Kidney (tissue), 22 donors: ENCODE measurements at places on chromosomes 7 and 10.

DNA sequence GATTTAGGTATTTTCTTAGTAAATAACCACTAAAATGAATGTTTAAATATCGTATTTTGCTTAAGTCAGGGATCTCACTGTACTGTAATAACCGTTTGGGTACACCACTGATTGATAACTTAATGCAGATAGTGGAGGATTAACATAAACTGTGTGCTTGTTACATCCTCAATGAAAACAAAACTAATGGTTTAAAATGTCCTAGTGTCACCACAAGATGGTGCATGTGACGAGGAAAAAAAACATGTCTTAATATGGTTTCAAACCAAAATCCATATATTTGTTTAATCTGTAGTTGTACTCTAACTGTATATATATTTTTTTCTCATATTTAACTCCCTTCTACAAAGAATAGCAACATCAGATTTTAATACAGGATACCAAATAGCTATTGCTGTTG, 19.2 kb downstream of the ARMC10 start:
- no peaks in the 10 kb centered on the region for H3K27me3 ChIP-seq
- peaks cover 2% of the 10 kb centered on the region for H3K36me3 ChIP-seq
- H3K4me3 ChIP-seq, result no peak overlapping the region
- H3K27ac ChIP-seq, result no peak overlapping the region
- H3K4me1 ChIP-seq, result no peaks in the 10 kb centered on the region

DNA sequence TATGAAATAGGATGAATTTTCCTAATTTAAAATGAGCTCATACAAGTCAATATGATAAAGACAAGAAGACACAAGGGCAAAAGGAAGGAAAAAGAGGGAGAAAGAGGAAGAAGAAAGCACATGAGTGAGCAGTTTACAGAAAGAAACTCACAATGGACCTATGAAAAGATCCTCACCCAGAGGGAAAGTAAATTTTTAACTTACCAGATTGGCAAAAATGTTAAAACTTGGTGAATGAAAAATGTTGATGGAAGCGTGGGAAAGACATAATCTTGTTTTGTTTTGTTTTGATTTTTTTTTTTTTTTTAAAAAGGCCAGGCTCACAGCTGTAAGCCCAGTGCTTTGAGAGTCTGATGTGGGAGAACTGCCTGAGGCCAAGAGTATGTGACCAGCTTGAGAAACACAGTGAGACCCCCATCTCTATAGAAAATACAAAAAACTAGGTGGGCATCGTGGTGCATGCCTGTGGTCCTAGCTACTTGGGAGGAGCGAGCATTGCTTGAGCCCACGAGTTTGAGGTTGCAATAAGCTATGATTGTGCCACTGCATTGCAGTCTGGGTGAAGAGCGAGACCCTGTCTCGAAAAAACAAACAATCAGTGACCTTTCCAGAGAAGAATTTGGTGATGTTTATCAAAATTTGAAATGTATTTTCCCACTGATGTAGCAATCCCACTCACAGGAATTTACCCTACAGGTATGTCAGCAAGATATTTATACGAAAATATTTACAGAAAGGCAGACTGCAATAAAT, 152.9 kb upstream of the ASAH2 start:
- DNase-seq, result no peak
- H3K4me3 ChIP-seq, result no peak overlapping the region
- H3K27me3 ChIP-seq, result no peaks in the 10 kb centered on the region

DNA sequence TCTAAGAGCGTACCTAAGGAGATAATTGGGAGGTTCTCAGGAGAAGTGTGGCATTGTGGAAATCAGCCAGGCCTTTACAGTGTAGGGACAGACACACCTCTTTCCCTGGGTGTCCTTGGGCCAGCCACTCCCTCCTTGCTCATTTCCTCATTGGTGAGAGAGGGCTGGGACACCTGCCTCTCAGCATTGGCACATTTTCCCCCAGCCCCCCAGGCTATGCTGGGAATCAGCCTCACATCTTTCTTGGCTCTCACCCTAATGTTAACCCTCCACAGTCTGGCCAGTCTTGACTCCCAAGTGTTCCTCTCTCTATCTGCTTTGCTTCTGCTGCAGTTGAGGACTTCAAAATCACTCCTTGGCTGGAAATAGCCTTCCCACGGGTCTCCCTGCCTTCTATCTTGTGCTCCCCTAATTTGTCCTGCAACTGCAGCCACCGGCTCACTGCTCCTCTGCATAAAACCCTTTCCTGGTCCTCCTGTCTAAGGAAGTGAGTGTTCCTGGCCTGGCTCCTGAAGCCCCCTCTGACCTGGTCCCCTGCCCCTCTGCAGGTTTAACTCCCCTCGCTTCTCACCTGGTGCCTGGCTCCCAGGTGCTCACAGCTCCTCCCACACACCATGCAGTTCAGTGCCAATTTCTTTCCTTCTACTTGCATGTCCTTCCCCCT, 15.8 kb downstream of the TBXAS1 start:
- H3K4me1 ChIP-seq, result no peaks in the 10 kb centered on the region
- no peak for DNase-seq
- no peaks in the 10 kb centered on the region for H3K36me3 ChIP-seq

GRCh38 chr7:146864644-146865043, 748.0 kb downstream of the CNTNAP2 start:
- no peaks in the 10 kb centered on the region for H3K36me3 ChIP-seq
- H3K4me1 ChIP-seq, result no peaks in the 10 kb centered on the region
- no peak overlapping the region for H3K27ac ChIP-seq
- H3K4me3 ChIP-seq, result no peak overlapping the region
- DNase-seq, result no peak

DNA sequence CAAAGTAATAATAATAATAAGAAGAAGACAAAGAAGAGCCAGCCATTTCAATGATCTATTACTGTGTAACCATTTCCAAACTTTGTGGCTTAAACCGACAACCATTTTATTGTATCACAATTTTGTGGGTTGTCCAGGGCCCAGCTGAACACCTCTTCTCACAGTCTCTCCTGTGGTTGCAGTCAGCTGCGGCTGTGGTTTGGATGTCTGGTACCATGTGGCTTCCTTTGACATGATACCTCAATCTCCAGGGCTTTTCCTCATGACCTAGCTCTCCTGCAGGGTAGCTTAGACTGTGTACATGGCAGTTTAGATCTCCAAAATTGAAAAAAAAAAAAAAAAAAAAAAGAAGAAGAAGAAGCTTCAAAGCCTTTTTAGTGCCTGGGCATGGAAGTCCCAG, 72.6 kb upstream of the NFKB2 start:
- no peaks in the 10 kb centered on the region for H3K36me3 ChIP-seq
- DNase-seq, result no peak
- no peak overlapping the region for H3K4me3 ChIP-seq
- peaks cover 3% of the 10 kb centered on the region for H3K4me1 ChIP-seq
- no peaks in the 10 kb centered on the region for H3K27me3 ChIP-seq
- no peak overlapping the region for H3K27ac ChIP-seq

GRCh38 chr7:69677054-69677852, 79.0 kb downstream of the AUTS2 start:
- H3K4me3 ChIP-seq, result no peak overlapping the region
- DNase-seq, result no peak
- no peaks in the 10 kb centered on the region for H3K36me3 ChIP-seq
- H3K4me1 ChIP-seq, result peaks cover 10% of the 10 kb centered on the region
- no peak overlapping the region for H3K27ac ChIP-seq
- no peaks in the 10 kb centered on the region for H3K27me3 ChIP-seq

DNA sequence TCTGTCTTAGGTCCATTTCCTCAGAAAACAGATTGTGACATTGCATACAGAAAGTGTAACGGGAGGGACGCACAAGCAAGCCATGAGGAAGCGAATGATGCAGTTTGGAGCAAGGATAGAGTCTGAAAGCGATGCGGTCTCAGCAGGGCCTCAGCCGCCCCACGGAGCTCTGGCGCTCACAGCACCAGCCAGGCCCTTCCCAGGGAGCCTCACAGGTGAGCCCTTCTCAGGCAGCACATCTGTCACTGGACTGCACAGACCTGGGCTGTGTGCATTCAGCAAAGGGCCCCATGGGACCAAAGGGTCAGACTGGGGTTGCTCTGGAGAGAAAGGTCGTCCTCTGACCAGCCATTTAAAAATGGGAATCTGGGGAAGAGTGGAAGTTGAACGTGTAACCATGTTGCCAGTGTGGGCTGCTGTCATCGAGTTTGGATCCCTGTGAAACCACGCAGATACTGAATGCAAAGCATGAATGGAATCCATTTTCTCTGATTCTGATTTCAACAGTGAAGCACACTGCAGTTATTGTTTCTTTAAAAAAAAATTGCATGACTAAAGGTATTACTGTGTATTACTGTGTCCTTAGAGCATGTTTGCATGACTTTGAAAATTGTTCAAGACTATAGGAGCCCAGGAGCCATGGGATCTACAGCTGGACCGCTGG, 350.0 kb upstream of the AKR1E2 start:
- no peak for DNase-seq
- H3K4me1 ChIP-seq, result no peaks in the 10 kb centered on the region
- H3K36me3 ChIP-seq, result no peaks in the 10 kb centered on the region
- H3K4me3 ChIP-seq, result no peak overlapping the region

- H3K4me3 ChIP-seq, result no peak overlapping the region
- H3K27ac ChIP-seq, result no peak overlapping the region
- H3K4me1 ChIP-seq, result no peaks in the 10 kb centered on the region
- no peaks in the 10 kb centered on the region for H3K36me3 ChIP-seq
- H3K27me3 ChIP-seq, result no peaks in the 10 kb centered on the region
Measured at GRCh38 chr10:86254081-86254480, 112.5 kb downstream of the GRID1 start.

DNA sequence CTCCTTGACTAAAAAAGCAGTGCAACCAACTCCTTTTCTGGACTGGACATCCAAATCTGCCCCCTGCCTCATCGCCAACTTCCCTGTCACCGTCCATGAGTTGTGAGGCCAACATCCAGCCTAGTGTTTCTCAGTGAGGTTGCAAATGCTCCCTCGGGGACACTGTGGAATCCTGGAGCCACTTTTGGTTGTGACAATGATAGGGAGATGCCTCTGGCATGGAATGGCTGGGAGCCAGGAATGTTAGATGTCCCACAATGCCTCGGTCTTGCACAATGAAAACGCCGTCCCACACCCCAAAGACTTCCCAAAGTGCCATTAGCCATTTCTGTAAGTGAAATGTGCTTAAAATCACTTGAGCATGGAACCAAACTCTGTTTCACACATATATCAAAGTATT, 105.2 kb downstream of the OSBPL3 start:
- no peaks in the 10 kb centered on the region for H3K4me1 ChIP-seq
- no peaks in the 10 kb centered on the region for H3K36me3 ChIP-seq
- H3K4me3 ChIP-seq, result no peak overlapping the region
- DNase-seq, result no peak
- no peaks in the 10 kb centered on the region for H3K27me3 ChIP-seq

GRCh38 chr7:70182521-70182920, 584.2 kb downstream of the AUTS2 start:
- H3K27me3 ChIP-seq, result no peaks in the 10 kb centered on the region
- DNase-seq, result no peak
- H3K27ac ChIP-seq, result no peak overlapping the region
- H3K36me3 ChIP-seq, result no peaks in the 10 kb centered on the region
- no peak overlapping the region for H3K4me3 ChIP-seq

- no peak overlapping the region for H3K27ac ChIP-seq
- no peaks in the 10 kb centered on the region for H3K36me3 ChIP-seq
- DNase-seq, result peak; percentile 30
- no peaks in the 10 kb centered on the region for H3K4me1 ChIP-seq
Measured at GRCh38 chr10:96025566-96025965, 17.8 kb upstream of the CCNJ start.

DNA sequence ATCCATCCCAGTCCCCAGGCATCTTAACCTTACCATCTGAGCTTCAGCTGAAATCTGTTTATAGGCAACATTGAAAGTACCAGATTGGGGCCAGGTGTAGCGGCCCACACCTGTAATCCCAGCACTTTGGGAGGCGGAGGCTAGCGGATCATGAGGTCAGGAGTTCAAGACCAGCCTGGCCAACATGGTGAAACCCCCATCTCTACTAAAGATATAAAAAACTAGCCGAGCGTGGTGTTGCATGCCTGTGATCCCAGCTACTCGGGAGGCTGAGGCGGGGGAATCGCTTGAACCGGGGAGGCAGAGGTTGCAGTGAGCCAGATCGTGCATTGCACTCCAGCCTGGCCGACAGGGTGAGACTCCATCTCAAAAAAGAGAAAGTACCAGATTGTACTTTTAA, 39.0 kb downstream of the CRCP start:
- no peak overlapping the region for H3K27ac ChIP-seq
- H3K36me3 ChIP-seq, result peaks cover 13% of the 10 kb centered on the region
- no peak overlapping the region for H3K4me3 ChIP-seq
- H3K4me1 ChIP-seq, result peaks cover 12% of the 10 kb centered on the region

DNA sequence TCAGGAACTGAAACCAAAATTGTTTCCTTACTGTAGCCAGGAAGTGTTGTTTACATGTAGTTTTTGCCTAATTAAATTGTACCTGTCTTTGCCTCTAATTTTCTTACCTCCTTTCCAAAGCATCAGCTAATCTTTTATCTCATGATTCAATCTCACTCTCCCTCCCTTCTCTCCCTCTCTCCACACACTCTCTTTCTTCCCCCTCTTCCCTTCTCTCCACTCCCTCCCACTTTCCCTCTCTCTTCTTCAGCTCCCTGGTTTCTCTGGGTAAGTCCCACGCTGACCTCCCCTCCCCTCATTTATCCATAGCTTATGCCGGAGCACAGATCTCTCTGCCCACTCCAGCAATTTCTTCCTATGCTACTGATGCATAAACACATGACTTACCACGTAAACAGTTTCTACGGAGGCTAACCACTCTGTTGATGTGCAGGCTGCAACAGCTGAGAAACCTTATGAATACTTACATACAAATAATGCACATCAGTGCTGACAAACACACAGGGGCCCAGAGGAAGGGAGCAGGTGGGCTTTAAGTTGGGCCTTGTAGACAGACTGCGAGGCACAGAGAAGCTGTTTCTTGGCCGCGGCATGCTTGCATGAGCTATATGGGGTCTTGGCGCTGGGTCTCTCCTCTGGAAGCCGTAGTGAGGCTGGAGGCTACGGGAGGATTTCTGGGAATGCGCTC, 174.4 kb upstream of the PLXNA4 start:
- no peak overlapping the region for H3K27ac ChIP-seq
- H3K4me3 ChIP-seq, result no peak overlapping the region
- no peaks in the 10 kb centered on the region for H3K36me3 ChIP-seq

GRCh38 chr10:130769146-130770017, 542.1 kb downstream of the TCERG1L start:
- no peaks in the 10 kb centered on the region for H3K27me3 ChIP-seq
- no peak overlapping the region for H3K27ac ChIP-seq

DNA sequence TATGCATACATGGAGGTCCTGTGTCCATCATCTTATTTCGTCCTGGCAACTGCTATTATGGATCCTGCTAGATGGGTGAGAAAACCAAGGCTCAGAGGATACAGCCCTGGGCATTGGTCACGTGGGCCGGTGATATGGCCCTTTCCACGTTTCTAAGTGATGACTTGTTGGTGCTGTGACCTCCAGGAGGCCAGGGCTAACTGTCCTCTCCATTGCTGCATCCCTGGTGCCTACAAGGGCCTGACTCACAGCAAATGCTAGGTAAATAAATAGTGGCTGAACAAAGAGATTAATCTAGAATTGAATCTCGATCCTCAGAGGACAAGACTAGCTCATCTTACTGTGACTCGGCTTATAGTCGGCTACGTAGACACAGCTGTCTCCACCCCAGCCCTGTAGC, 78.6 kb downstream of the FAM53B start:
- no peak for DNase-seq
- H3K27me3 ChIP-seq, result no peaks in the 10 kb centered on the region
- H3K4me3 ChIP-seq, result no peak overlapping the region
- no peak overlapping the region for H3K27ac ChIP-seq
- no peaks in the 10 kb centered on the region for H3K36me3 ChIP-seq
- peaks cover 4% of the 10 kb centered on the region for H3K4me1 ChIP-seq

- H3K4me3 ChIP-seq, result no peak overlapping the region
- no peak for DNase-seq
- no peaks in the 10 kb centered on the region for H3K36me3 ChIP-seq
- H3K27ac ChIP-seq, result no peak overlapping the region
Measured at GRCh38 chr10:11794566-11794965, 28.6 kb upstream of the PROSER2 start.

GRCh38 chr7:24930856-24931255, 49.1 kb downstream of the OSBPL3 start:
- no peak for DNase-seq
- no peak overlapping the region for H3K4me3 ChIP-seq
